ENCODE measurements at places on chromosomes 6 and 20. TPM values are rescaled to one million over a fixed set of nuclear protein-coding genes. Genes with fewer than 3 reads are reported as not detected.

The REM1 gene
- not detected for total RNA-seq

The CLPSL2 gene
- total RNA-seq: not detected

The SYCP2 gene
- total RNA-seq: 1.4 TPM

The HUS1B gene
- 0.72 TPM for total RNA-seq
